ENCODE measurements at places on chromosomes 3 and 15.

- DNase-seq = no peak
Observed at GRCh38 chr3:194755671-194756459, 70.2 kb downstream of the FAM43A start.

- DNase-seq = no peak
Observed at GRCh38 chr3:187256051-187256616, 35.4 kb downstream of the MASP1 start.

DNA sequence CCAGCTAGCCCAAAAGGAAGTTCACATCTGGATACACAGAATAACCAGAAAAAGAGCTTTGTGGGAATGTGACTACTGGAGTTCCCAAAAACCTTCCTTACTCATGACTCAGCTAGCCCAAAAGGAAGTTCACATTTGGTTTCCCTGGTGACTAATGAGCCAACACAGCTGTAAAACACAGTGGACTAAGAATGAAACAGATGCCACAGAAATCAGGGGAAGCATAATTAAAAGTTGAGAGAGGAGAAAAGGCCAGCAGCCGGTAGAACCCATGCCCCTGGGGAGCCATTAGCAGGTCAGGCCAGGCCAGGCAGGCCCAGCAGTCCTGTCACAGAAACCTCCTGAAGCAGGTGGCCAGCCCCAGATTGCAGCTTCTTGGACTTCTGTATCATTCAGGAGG lies 130.3 kb downstream of the GHSR start:
- DNase-seq = no peak

DNA sequence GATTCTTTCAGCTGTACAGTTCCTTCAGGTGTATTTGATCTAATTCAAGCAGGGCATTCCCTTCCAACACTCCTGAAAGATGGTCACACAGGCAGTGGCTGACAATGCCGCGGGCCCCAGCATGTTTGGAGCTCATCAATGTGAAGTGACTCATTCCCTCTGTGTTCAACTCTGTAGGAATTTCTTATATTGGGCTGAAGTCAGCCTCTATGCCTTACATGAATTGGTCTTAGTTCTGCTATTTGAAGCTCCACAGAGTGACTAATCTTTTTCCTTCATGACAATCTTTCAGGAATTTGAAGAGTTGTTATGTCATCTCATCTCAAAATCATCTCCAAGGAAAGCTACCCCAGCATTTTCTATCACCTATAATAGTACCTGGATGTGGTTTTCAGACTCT lies 142.5 kb upstream of the C2CD4B start:
- no peak for DNase-seq

- no peak for DNase-seq
Observed at GRCh38 chr3:187456250-187456649, 88.1 kb downstream of the RTP4 start.

GRCh38 chr3:25021816-25022215 lies 406.2 kb upstream of the RARB start:
- no peak for DNase-seq
